EL (cell line): ENCODE measurements at places on chromosomes 6 and 20.

DNA sequence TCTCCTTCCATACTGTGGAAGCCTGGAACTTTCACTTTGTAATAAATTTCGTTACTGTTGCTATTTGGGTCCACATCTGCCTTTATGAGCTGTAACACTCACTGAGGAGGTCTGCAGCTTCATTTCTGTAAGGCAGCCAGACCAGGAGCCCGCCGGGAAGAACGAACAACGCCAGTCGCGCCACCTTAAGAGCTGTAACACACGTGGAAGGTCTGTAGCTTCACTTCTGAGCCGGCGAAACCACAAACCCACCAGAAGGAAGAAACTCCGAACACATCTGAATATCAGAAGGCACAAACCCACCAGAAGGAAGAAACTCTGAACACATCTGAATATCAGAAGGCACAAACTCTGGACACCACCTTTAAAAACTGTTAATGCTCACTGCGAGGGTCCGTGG is 589.9 kb upstream of the SLC35B3 start:
- peak; percentile 8 for DNase-seq

DNA sequence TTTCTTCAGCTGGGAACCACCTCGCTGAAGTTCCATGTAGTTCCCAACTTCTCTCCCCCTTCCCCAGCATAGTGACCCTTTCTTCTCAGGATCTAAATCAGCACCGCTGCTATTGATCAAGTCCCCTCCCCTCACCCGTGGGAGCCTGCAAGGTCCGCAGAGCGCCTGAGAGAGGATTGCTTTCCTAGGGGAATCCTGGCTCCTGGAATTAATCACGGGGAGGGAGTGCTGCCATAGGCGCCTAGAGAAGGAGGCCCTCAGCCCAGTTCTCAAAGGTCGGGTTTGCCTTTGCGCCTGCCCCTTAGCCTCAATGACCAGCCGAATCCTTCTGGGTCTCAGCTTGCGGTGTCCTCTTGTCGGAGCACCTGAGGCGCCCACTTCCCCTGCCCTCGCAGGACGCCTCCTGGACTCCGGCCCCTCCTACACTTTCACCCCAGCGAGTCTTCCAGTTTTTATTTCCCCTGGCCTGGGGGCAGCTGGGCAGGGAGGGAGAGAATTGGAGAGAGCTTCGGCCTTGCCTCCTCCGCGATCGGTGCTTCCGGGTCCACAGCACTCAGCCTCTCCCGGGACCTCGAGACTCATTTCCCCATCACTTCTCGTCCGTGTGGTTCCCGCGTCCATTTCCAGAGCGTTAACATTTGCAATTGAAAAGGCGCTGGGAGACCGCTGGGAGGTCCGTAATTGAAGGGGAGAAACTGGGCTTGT is 3.1 kb upstream of the NKX2-2 start:
- no peak for DNase-seq

DNA sequence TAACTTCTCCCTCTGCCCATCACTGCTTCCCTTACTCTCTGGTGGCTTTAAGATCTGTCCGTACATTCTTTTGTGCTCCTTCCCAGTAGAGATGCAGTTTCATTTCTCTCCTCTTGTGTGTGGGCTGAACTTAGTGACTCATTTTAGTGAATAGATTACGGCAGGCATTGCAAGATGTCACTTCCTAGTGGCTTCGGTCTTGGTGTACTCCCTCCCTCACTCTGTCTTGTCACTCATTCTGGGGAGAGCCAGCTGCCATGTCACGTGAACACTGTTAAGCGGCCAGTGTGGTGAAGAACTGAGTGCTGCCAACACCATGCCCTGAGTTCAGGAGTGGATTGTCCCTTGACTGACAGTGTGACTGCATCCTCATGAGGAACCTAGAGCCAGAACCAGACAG is 115.9 kb downstream of the OTOR start:
- DNase-seq: peak; percentile 8

GRCh38 chr6:151392427-151392826 is 1.1 kb upstream of the ZBTB2 start:
- no peak for DNase-seq

- DNase-seq: no peak
Measured at GRCh38 chr20:61299618-61300017, 47.6 kb downstream of the CDH4 start.

DNA sequence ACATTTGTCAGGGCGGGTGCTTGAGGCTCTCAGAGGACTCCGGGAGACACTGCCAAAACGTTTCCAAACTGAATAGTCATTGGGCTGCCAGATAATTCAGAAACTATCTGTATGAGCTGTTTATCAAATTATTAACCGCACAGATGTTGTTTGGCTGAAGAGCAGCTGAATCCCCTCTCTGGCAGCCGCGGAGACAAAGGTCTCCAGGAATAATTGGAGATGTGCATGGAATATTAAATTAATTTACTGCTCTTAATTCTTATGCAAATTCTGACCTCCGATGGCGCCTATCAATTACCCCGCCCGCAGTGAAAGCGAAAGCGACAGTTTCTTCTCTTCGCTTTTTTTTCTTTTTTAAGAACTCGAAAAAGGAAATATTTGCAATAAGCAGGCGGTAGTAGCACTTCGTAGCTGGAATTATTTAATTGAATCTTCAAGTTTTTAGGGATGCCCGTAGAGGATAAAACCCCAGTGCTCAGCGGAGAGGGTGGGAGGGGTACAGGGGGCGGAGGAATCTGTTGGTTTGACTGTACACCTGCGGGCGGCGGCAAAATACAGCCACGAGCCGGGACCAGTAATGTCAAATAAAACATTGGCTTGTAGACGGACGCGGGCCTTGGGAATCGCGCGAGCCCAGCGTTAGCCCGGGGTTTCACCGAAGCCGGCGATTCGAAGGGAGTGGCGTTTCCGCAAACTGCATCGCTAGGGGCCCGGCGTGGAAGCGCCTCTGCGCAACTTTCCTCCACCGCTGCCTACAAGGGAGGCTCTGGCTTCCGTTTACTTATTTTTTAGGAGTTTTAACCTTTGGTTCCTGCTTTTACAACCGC is 6.2 kb downstream of the LINC00237 start:
- no peak for DNase-seq

- DNase-seq: peak; percentile 97
Measured at GRCh38 chr6:56642366-56643261, at the start of gene DST. Gene DST, minus strand, starts transcription at chr6:56642889.

DNA sequence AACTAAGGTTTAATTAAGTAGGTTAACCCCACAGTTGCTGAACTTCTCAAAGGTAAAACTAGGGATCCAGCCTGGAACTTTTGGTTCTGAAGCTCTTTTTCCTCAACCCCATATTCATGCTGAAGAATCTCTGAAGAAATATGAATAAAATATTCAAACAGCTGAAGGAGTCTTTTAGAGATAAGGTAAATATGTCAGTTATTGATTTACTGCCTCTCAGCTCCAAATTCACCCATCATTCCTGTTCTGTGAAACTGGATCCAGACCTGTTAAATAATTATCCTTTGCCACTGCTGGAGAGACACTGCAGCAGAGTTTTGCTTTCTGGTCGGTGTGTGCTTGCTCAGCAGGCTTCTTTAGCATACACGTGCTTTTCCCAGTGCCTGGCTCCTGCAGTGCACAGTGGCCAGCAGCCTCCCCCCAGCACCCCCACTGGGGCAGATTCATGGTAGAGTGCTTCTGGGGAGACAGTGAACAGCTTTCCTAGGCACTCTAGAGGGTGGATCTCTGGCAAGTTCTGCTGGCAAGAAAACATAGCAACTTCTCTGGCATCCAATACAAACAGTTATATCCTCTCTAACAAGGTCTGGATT is 62.0 kb upstream of the BCLAF1 start:
- no peak for DNase-seq

GRCh38 chr20:45833030-45833882 is at the start of gene SNX21:
Gene SNX21, plus strand, starts transcription at chr20:45833799. Its CDS starts 121 bp downstream, at chr20:45833920.
- DNase-seq: peak; percentile 95

- no peak for DNase-seq
Measured at GRCh38 chr20:30921286-30922071, 336.0 kb upstream of the DEFB115 start.

GRCh38 chr6:81838031-81838430 is 85.5 kb upstream of the TENT5A start:
- DNase-seq: no peak

- DNase-seq: no peak
Measured at GRCh38 chr6:166713434-166714186, 86.6 kb upstream of the RPS6KA2 start.

DNA sequence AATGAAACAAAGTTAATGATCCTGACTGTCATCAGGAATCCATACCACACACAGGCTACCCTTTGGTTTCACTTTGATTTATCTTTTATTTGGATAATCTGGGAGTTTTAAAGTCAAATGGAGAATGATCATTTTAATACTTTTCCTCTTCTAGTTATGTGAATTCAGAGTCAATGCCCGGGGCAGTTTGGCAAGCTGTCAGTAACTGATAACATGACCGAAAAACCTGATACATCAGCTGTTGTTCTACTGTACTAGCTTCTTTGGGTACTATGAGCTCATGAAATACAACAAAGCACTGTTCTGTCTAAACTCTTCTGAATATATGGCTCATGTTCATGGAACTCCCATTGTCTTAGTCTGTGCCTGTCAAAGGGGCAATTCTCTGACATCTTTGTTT is 30.2 kb downstream of the KLHL31 start:
- DNase-seq: peak; percentile 39

GRCh38 chr6:46329568-46329967 is 158.8 kb upstream of the ENPP5 start:
- no peak for DNase-seq

GRCh38 chr6:134630508-134631121 is 312.7 kb upstream of the SGK1 start:
- DNase-seq: no peak

- no peak for DNase-seq
Measured at GRCh38 chr20:62732842-62733525, 24.3 kb downstream of the NTSR1 start.

- DNase-seq: no peak
Measured at GRCh38 chr6:15985379-15985959, 143.4 kb upstream of the MYLIP start.

- DNase-seq: no peak
Measured at GRCh38 chr20:1898482-1899240, 3.5 kb downstream of the SIRPA start.

- no peak for DNase-seq
Measured at GRCh38 chr6:114862819-114863218, 520.0 kb upstream of the HS3ST5 start.

- peak; percentile 88 for DNase-seq
Measured at GRCh38 chr6:163958646-163959045, 544.1 kb downstream of the QKI start.

DNA sequence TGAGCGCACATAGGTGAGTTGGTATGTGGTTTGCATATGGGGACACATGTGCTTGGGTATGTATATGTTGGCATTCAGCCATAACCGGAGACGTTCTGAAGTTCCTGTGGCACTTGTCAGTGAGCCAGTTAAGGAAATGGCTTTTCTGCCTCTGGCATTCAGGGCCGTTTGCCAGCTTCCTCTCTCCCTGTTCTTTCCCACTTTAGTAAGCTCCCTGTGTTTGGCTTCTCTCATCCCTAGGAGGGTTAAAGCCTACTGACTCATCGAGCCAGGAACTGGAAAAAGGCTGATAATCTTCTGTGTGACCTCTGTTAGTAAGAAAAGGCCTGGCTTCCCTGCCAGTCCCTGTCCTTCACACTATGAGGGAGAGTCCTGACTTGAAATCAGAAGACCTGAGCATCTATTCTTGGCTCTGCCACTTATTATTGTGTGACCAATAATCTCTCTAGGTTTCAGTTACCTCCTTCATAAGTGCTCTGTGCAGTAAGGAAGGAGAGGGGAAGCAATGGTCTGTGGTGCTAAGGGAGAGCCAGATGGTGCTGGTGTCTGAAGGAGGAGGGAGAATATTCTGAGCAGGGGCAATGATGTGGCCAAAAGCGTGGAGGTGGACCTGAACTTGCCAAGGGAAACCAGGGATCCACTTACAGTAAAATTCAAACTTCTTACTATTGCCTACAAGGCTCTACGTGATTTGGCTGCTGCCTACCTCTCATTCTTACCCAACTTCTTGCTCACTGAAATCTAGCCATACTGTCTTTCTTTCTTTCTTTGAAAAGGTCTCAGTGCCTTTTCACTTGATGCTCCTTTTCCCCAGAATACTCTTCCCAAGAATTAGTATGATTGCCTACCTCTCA is 31.4 kb downstream of the ACSS2 start:
- peak; percentile 98 for DNase-seq

- DNase-seq: no peak
Measured at GRCh38 chr20:4802527-4802926, 80.8 kb downstream of the PRND start.

DNA sequence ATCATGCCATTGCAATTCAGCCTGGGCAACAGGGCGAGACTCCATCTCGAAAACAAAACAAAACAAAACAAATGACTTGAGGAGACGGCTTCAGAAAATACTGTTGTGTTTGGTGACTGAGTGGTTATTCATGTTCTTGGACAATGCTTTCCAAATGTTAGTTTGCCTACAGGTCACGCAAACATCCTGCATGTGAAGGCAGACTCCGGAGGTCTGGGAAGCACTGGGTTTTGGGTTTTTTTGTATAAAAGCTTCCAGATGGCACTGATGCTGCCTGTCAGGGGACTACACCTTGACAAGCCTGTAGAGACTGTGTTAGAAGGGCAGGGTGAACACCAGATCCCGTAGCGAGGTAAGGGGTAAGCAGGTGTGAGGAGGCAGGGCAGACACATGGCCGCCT is 81.7 kb downstream of the THBS2 start:
- peak; percentile 81 for DNase-seq

DNA sequence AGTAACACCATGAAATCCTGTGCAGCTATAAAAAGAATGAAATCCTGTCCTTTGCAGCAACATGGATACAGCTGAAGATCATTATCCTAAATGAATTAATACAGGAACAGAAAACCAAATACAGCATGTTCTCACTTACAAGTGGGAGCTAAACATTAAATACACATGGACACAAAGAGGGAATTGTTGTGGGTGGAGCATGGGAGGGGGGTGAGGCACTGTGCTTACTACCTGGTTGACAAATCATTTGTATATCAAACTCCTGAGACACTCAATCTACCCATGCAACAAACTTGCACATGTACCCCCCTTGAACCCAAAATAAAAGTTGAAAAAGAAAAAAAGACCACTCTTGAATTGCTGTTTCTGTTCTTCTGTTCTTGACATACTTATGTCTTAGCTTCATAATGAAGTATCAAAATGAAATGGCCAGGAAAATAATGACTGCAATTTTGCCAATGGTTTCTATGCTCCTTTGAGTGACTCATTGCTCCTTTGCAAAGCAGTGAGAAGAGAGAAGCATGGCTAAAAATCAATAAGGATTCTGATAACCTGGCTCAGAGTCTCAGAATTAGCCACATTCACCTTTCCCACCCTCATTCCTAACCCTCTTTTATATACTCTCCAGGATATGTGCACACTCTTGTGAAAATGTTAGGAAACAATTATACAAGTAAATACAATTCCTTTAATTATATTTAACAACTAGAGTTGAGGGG is 71.0 kb downstream of the CYP39A1 start:
- no peak for DNase-seq

DNA sequence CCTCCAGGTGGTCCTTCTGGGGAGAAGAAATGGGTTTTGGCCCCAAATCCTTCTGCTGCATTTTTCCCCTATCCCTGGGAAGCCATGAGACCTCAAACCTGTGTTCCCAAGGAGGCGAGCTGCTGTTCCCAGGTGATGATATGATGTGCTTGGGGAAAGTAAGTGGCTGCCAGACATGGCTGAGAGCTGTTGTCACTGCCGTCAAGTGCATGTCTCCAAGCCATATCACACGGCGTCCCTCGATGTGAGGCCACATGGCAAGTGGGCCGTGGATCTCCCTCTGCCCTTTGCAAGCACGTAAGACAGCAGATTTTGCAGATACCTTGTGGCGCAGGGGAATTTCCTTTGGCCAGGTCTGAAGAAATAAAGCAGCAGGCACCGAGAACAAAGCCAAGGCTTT is 103.7 kb upstream of the CD93 start:
- no peak for DNase-seq
